ENCODE measurements at places on chromosomes 7 and 10. TPM values are rescaled to one million over a fixed set of nuclear protein-coding genes. Genes with fewer than 3 reads are reported as not detected.

DNA sequence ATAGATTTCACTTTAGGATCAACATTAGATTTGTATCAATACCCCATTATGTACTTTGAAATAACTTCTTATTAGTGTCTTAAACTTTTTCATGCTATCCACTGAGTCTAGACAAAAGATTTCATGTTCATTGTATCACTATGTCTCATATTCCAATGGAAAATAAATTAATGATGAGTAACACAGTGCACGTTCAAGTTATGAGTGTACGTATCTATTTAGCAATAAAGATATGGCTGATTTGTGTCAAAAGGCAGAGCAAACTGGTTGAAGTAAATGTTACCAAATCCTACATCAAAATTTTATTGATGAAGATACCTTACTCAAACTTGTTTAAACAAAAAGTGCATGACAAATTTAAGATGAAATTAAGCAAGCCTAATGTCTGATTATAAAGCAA, 102.4 kb downstream of the SEMA3E start:
- DNase-seq, result no peak

- DNase-seq, result peak; percentile 67
These were observed 2.2 kb downstream of the COMTD1 start for GRCh38 chr10:75233444-75234016.

GRCh38 chr10:13684806-13685482, 98.2 kb downstream of the PRPF18 start:
- no peak for DNase-seq

DNA sequence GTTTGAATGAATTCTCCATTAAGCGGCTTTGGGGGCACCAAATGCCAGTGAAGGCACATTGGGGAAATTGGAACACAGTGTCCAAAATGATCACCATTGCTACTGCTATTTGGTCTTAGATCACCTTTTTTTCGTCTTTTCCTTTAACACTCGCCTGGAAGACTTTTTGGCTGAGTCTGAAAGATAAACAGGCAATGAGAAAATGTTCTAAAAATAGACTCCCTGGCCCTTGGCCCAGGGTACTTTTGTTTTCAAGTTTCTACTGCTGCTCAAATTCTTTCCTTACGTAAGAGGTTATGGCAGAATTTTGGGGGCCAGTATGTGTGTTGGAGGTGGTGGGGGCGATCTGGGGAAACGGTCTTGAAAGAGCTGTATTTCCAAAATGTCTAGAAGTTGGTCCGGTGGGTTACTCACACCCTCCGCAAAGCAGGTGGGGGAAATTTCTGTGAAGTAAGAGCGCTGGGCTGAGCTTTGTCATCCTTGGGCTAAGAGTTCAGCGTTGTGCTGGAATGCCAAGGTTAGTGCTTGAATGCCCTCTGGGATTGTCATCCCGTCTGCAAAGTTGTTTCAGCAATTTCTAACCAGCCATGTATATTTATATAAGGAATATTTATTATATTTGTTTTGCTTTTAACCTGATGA, 1.3 kb upstream of the ITPRIP start:
- no peak for DNase-seq

- no peak for DNase-seq
These were observed 95.0 kb downstream of the CABCOCO1 start for GRCh38 chr10:61757525-61758397.

- no peak for DNase-seq
These were observed 418.6 kb upstream of the ZMIZ1 start for GRCh38 chr10:78650122-78650521.

GRCh38 chr7:50531928-50532327, 33.3 kb downstream of the DDC start:
- DNase-seq, result no peak

DNA sequence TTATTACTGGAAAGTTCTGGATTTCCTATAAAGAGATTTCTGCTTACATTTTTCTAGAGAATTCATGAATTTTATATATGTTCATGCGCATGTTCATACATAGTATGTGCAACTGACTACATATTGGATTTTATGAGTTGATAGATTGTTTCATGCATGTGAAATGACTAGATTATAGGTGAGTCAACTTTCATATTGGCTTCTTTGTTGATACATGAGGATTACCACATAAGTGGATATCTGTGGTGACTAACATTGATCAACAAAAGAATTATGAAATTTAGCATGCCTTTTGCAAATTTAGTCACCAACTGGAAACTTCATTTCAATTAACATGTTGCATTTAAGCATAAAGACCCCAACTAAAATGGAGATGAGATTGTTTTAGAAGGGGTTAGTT, 99.0 kb downstream of the GNAT3 start:
- no peak for DNase-seq

GRCh38 chr7:26100406-26101339, 51.3 kb upstream of the NFE2L3 start:
- no peak for DNase-seq

RHOBTB1 gene
- 0.69 TPM for total RNA-seq

DNA sequence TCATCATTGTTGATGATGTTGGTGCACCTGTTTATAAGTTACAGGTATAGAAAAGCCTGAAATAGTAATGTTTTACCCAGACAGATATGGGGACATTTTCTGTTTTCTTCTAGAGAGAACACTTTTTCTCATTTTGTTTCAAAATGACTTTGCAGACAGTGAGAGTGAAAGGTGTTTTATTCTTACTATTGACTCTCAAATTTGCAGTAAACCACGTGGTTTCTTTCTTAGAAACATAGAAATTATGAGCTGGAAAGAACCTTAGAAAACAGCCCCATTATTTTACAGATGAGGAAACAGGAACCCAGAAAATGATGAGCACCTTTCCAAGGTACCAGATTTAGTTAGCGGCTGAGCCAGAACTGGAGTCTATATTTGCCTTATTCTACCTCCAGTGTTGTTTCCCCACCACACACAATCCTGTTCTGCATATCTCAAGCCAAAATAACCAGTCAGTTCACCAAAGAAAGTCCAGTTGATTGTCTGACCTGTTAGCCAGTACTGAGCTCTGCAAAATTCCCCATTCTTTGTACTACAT, 138.9 kb upstream of the AHR start:
- DNase-seq, result peak; percentile 66

GRCh38 chr7:6157685-6158423, 114.6 kb downstream of the CYTH3 start:
- no peak for DNase-seq

GRCh38 chr7:117095055-117095454, 141.8 kb downstream of the ST7 start:
- DNase-seq, result no peak

DNA sequence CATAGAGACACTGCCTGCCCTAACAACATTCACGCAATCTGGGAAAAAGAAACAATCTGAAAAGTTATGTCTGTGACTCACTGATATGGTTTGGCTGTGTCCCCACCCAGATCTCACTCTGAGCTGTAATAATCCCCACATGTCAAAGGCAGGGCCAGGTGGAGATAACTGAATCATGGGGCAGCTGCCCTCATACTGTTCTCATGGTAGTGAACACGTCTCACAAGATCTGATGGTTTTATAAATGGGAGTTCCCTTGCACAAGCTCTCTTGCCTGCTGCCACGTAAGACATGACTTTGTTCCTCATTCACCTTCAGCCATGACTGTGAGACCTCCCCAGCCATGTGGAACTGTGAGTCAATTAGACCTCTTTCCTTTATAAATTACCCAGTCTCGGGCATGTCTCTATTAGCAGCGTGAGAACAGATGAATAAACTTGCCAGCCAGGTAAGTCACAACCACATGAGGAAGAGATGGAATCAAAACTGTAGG, 341.5 kb upstream of the AOAH start:
- DNase-seq, result no peak

DNA sequence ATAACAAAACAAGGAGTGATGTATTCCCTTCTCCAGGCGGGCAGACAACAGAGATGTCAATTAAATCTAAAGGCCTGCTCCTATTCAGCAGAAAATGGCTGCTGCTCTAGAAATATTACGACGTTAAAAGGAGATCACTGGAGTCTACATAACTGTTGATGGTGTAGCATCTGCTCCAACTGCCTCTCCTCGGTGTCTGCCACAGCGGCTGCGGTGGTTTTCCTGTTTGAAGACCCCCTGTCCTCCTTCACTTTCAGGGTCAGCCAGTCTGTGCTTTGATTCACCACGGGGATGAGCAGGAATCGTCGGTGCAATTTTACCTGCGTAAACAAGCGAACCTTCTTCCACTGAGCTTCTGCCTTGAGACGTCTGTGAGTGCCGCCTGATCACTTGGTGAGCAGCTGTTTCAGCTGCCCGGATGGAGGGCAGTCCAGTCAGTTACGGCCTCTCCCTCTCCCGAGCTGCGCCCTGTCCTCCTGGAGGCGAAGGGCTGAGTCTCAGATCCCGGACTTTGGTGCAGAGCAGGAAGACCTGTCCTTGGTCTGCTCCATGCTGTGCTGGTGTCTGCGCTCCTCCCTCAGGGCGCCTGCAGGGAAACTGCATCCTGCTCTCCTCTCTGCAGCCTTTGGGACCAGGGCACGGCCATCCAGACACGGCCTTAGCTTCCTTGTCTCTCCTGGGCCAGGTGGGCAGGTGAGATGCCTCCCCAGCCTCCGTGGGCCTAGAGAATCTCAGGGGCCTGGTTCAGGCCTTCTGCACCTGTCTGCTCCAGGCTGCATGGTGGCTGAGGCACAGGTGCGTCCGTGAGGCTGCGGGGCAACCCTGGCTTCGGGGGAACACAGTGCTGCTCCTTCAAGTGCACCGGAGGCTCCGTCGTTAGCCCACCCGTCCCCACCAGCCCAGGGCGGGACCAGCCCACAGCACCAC, 326.6 kb downstream of the ADARB2 start:
- DNase-seq, result no peak

GRCh38 chr7:141045126-141045841, 28.6 kb upstream of the TMEM178B start:
- no peak for DNase-seq

DNA sequence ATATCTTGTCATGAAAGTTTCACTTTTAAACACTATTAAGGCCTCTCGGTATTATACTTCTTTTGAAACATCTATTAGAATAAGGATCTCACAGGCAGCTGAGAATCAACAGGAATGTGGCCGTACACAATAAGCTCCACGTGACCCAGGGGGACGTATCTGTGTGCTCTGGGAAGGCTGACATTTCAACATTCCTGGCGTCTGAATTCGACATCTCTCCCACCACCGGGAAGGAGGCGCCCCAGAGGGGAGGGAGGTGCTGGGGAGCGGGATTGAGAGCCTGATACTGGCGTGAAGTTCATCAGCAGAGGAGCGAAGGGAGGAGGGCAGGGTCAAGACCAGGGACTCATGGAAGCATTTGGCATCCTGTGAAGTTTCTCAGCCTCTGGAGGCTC, 401.3 kb downstream of the DNAJB6 start:
- DNase-seq, result no peak

- DNase-seq, result no peak
These were observed 62.5 kb downstream of the TMEM130 start for GRCh38 chr7:98807068-98808048.

DNA sequence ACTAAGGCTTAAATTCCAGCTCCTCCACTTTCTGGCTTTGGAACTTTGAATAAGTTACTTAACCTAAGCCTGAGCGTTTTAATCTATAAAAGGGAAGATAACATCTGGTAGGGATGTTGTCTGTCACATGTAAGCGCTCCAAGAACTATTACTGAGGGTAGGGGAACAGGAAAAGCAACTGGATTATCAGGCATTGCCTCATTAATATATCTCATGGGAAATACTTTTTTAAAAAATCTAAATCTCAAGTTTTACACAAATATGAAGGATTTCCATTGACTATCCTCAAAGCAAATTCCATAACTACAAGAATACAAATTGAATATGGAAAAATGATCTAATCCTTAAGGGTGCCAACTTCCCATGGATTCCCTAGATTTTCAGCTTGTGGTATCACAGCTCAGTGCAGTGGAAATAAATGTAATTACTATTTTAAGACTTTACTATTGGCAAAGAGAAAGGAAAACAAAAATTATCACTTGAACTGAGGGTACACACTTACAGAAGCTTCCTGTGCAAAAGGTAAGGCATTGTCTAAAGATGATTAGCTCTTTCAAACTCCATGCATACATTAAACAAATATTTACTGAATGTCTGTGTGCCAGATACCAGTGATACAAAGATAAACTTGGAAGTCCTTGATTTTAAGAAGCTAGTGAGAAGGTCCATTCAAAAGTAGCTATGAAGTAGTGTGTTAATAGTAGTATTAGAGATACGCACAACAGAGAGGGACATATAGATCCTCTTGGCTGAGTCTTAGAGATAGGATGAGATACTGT, 38.4 kb downstream of the NT5C2 start:
- DNase-seq, result no peak

GRCh38 chr7:35695473-35695850, 527 bp upstream of the HERPUD2 start:
- DNase-seq, result peak; percentile 73

GRCh38 chr10:21943633-21944265, 59.8 kb downstream of the DNAJC1 start:
- DNase-seq, result no peak

DNA sequence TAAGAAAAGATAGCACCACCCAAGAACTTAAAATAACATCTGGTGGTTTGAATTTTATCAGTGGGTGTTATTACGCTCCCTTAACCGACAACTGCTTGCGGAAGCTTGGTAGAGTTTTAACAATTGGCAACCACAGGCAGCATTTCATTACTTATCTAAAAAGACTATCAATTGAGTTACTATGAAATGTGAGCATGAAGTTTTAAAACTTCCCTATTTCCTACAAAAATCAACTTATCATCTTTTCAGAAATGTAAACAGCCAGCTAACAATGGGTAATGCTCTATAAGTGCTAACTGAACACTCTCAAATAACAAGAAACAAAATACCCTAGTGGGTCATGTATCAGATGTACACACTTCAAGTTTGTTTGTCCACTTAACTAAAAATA, 68.8 kb downstream of the OSBPL3 start:
- DNase-seq, result peak; percentile 80

- DNase-seq, result peak; percentile 90
These were observed 627 bp downstream of the DUSP5 start for GRCh38 chr10:110498087-110498981.

DNA sequence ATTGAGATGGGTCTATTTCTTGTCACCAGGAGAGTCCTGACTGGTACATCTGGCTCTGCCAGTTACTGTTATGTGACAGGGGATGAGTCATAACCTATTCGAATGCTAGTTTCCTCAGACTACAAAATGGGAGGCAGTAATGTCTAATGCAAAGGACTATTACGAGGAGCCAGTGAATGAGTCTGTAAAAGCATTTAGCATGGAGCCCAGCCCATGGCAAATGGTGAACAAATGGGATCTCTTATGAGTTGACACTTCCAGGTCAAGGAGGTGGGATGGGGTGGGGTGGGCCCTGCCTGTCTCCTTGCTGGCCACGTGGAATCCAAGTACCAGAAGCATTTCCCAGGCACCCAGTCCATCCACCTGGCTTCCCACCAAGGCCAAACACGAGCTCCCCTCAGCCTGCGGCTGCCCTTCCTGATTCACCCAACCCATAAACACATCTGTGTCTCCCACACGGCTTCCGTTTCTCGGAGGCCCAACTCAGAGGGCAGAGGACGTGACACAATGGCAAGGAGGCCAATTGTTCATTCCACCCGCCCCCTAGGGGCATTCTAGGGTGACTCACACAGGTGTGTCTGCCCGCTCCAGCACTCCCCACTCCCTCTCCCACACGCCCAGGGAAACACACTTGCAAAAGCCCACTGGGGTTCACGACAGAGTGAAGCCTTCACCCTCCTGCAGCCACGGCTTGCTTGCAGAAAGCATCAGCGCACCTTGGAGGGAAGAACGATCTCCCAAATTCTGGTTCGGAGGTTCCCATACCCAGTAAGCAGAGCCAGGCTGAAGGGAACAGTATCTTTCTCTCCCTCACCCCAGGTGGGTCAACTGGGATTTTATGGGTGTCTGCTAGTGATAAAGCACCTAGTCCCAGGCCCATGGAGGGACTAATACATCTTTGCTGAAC, 109.8 kb downstream of the SH3PXD2A start:
- peak; percentile 82 for DNase-seq

GRCh38 chr10:71984809-71985388, 20.7 kb downstream of the CHST3 start:
- no peak for DNase-seq

NOS3 gene
- total RNA-seq, result 15.7 TPM
